ENCODE measurements at places on chromosomes 7 and 10.

- DNase-seq = no peak
Observed at GRCh38 chr7:6614953-6615722, at the start of gene ZNF853. Gene ZNF853, plus strand, starts transcription at chr7:6615610. Its CDS starts 565 bp downstream, at chr7:6616175.

DNA sequence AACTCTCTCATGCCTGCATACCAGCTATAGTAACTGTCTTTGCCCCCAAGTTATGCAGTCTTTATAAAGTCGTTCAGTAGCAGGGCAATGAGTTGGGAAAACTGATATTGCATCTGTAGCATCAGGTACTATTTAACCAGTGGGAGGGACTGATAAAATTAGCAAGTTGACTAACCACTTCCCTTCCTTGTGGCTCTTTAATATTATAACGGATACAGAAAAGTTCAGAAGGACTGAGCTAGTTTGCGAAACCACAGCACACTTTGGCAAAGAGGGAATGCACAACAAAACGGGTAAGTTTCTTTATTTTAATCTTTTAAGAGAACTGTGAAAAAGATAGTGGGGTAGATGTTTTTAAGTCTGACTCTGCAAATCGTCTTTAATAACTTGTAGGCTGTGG, 205.3 kb upstream of the HDAC9 start:
- DNase-seq = no peak

DNA sequence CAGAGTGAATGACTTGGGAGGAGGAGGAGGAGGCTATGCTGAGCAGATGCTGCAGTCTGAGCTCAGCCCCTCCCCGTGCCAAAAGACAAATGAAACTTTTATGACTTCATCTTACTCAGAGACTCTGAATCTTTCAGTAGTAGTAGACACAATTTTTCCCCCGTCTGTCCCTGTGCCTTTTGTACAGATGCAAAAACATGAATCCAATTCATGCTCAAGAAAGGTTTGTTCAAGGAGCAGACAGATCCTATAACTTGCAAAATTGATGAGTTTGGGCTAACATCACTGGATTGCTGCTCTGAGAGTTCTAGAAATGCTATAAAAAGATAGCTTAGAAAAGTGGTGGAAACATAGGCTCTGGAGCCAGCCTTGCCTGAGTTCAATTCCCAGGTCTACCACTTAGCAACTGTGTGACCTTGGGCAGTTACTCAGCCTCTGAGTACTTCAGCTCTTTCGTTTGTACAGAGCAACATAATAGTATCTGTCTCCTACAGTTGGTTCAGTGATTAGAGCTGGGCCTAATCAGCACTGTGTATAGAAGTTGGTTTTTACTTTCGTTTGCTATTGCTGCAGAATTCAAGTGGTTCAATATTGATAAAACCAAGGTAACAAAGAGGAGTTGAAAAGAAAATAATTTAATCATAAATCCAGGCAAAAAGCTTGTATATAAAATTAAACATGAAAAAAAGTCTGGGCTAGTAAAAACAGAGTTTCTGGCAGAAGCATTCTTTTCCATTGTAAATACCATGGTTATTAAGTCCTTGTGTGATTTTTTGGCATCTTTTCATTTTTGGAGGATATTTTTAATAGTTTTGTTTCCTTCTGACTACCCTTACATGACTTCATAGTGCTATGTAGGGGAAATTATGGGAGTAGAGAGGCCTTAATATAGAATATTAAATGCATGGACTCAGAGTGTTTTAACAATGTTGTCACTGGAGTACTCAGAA, 174.2 kb upstream of the ZNF32 start:
- DNase-seq = no peak

DNA sequence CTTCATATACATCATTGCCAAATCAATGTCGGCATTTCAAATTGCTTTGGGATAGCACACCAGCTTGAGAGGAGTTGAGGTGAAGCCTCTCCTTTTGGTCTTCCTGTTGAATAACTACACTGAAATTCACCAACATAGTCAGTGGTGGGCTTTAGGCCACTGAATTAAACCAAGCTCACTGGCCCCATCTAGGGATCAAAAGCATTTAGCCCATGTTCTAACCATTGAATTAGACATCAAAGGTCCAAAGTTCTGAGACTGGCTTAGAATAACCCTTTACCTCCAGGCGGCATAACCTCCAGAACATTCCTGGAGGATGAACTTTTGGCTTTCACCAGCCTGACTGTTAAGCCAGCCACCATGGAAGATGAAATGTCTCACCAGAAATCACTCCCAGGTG, 54.6 kb downstream of the BPGM start:
- no peak for DNase-seq

DNA sequence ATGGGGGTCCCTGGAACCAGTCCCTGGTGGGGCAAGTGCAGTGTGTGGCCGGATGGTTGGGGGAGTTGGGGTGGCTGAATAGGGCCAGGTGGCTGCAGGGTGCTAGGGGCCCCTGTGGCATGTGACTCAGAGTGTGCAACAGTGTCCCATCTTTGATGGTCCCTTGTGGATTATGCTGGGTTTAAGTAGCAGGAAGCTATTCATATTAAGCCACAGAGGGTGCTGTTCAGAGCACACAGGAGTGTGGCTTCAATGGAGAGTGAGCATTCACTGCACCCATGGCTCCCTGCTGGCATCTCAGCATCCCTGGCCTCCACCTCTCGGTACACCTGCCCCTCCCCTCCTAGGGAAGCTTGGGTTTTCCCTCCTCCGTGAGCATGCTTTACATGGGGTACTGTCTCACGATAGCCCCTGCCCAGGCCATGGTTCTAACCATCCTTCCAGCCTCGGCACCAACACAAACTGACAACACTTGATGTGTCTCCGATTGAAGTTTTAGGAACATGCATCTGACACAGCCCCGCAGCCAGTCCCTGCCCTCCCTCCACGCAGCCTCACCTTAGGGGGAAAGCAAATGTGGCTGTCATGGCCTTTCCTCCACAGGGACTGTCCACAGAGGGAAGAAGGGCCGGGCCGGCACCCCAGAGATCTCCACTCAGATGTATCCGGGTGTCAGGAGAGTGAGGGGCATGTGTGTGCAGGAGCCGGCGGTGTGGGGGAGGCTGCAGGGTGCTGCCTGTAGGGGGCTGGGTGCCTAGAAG, 30.4 kb upstream of the PPIF start:
- no peak for DNase-seq

- no peak for DNase-seq
Observed at GRCh38 chr7:139088268-139088667, 21.3 kb downstream of the ZC3HAV1 start.

- DNase-seq = no peak
Observed at GRCh38 chr7:129748356-129749109, 137.0 kb downstream of the NRF1 start.

GRCh38 chr10:44389150-44389549, 4.3 kb upstream of the CXCL12 start:
- peak; percentile 35 for DNase-seq

DNA sequence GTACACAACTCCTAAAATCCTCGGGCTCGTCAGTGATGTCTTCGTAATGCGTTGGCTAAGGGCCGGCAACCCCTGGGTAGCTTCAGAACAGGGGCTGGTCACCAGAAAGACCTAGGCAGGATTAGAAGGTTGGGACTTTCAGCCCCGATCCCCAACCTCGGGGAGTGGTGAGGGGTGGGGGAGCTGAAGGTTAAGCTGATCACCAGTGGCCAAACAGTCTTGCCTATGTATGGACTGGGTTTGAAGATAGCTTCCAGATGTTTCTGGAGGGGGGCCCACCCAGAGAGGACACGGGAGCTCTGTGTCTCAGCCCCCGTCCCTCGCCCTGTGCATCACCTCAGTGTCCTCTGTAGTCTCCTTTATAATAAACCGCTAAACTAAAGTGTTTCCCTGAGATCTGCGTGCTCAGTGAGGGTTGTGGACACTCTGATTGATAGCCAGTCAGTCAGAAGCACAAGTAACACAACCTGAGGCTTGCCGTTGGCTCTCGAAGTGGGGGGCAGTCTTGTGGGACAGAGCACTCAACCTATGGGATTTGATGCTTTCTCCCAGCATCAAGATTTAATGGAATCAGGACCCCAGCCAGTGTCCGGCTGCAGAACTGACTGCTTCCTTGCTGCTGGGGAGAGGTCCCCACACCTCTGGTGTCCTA, 10.0 kb downstream of the PPP2R2D start:
- DNase-seq = no peak

DNA sequence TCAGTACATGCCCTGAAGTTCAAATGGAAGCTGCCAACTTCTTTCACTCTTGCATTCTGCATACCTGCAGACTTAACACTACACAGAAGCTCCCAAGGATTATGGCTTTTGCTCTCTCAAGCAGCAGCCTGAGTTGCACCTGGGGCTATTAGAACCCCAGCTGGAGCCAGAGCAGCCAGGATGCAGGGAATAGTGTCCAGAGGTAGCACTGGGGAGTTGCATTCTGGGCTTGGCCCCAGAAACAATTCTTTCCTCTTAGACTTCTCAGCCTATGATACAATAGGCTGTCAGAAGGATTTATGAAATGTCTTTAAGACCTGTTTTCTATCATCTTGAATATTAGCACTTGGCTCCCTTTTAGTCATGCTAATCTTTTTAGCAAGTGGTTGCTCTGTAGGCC, 886.7 kb upstream of the GHITM start:
- DNase-seq = no peak

DNA sequence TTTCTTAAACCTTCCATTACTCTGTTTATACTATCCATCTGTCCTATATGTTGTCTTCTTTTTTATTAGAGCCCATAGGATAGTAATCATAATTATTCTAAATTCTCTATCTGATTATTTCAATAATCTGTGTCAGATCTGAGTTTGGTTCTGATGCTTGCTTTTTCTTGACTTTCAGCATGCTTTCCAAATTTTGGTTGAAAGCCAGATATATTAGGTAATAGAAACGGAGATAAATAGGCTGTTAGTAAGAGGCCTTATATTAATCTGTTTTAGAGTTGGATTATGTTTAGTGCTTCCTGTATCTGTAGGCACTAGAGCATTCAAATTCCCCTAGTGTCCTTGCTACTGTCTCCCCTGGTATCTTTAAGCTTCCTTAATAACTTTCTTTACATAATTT, 939.9 kb upstream of the GHITM start:
- no peak for DNase-seq

- no peak for DNase-seq
Observed at GRCh38 chr10:103648251-103648635, 154.7 kb downstream of the NEURL1 start.

GRCh38 chr10:20110125-20111100, 294.2 kb downstream of the PLXDC2 start:
- no peak for DNase-seq

DNA sequence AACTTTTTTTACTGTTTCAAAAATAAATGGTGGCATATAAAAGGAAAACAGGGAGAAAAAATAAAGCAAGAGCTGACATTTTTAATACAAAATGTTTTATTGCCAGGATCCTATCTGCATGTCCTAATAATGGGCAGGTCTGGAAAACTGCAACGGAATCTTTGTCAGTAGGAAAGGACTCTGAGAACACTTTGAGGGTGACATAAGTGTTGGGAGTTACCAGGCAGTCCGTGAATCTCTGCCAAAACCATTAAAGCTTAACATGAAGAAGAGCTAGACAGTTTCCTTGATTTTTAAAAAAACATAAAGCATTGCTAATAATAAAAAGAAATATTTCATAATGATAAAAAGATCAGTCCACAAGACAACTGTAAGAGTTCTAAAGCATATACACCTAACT, 80.7 kb downstream of the AGMO start:
- DNase-seq = no peak

- no peak for DNase-seq
Observed at GRCh38 chr10:52410916-52411315, 96.8 kb downstream of the DKK1 start.

DNA sequence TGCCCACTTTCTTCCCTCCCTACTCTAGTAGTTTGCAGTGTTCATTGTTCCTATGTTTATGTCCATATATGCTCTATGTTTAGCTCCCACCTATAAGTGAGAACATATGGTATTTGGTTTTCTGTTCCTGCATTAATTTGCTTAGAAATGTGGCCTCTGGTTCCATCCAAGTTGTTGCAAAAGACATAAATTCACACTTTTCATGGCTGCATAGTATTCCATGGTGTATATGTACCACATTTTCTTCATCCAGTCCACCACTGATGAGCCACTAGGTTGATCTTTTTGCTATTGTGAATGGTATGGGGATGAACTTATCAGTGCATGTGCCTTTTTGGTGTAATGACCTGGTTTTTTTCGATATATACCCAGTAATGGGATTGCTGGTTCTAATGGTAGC, 1089.1 kb downstream of the GRM8 start:
- no peak for DNase-seq

GRCh38 chr10:111532139-111532538, 455.3 kb downstream of the ADRA2A start:
- no peak for DNase-seq

DNA sequence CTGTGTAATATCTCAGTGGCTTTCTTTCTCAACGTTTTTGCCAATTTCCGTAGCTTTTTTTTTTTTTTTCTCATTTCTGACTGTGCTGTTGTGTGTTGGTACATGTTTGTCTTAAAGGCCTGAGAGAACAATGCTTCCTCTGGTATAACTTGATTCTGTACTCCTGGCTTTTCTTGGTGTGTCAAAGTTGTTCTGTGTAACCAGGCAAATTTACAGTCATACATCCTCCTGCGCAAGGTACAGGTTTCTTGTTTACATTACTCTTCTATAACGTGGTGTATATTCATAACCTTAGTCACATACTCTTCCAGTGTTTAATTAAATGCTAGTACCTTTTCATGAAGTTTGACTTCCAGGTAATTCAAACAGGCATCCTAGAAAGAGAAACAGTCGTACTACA, 8.3 kb upstream of the ARHGAP12 start:
- DNase-seq = no peak

- DNase-seq = no peak
Observed at GRCh38 chr10:11685787-11686218, 56.4 kb upstream of the ECHDC3 start.

DNA sequence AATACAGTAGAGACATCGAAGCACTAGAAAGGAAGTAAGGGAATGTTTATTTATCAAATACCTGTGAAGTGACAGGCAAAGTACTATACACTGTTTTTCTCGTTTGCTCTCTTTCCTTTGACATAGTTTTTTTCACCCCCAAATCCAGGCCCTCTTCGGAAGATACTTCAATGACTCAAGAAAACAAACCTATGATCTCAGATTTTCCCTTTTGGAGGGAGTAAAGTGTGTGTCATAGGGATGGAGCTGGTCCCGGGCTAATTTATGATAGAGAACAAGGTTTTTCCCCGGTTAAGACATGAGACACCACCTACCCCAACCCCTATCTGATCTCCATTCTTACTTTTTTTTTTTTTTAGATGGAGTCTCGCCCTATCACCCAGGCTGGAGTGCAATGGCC, 61.7 kb downstream of the MAP3K8 start:
- no peak for DNase-seq

GRCh38 chr10:421170-421569, 268.3 kb downstream of the DIP2C start:
- DNase-seq = no peak

GRCh38 chr7:51034521-51035264, 252.0 kb upstream of the GRB10 start:
- DNase-seq = peak; percentile 32

DNA sequence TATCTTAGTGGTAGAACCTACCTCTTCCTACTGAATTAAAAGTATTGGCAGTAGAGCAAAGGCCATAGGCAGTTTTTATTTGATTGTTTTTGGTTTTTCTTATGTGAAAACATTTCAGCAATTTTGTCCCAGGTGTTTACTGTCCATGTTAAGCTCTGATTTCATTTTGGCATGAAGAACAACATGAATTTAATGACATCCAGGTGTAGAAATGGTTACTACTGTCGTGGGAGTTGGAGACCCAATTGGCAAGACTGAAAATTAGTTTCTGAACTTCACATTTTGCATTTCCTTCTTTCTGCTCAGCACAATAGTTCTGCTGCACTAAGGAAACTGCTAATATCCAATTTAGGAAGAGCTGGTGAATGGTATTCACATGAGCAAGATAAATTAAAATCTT, 38.0 kb upstream of the TMEM196 start:
- DNase-seq = no peak

GRCh38 chr7:157516311-157516710, 179.5 kb downstream of the DNAJB6 start:
- no peak for DNase-seq

Data from right forelimb (tissue), 1 donor.